MV-4-11 (cell line): ENCODE measurements at places on chromosomes 11 and 22.

- DNase-seq, result no peak
These were observed 9.0 kb downstream of the WNT11 start for GRCh38 chr11:76197332-76197731.

- no peak for DNase-seq
These were observed 53.2 kb upstream of the NECTIN1 start for GRCh38 chr11:119782006-119782738.

DNA sequence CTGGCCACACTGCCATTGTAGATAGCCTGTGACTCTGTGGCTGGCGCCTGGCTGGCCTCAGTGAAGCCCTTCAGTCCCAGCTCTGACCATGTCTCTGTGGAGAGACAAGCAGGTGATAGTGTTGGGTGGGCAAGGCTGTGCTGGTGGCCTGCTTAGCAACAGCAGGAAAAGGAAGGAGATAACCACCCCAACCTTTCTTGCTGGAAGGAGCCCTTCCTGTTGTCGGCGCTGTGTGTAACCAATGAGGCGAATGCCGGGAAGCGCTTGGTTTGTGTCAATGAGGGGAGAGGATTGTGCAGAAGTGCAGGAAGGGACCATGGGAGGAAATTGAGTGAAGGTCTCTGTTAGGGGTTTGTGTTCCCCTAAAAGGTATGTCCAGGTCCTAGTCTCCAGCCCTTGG lies 27.3 kb downstream of the PARVB start:
- DNase-seq, result no peak

DNA sequence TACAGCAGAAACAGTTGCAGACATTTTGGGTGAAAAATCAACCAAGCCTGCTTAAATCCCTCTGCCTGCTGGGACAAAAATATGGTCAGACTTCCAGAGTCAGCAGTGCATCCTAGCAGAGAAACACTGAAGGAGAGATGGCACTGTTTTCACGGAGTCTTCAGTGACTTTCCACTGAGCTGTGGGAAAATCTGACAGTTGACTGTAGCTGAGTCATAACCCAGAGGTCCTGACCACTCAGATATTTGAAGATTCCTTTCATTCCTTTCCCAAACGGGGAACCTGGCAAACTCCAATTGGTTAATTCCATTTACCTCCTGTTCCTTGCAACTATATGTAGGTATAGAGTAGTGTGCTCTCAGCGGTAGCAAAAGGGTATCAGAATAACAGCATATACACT lies 20.9 kb upstream of the UPB1 start:
- DNase-seq, result no peak

GRCh38 chr11:117614728-117615127 lies 182.3 kb downstream of the DSCAML1 start:
- DNase-seq, result no peak
